ENCODE measurements at places on chromosomes 6 and 20.

- peak; percentile 91 for DNase-seq
Observed at GRCh38 chr20:17910828-17911294, 57.7 kb downstream of the SNX5 start.

DNA sequence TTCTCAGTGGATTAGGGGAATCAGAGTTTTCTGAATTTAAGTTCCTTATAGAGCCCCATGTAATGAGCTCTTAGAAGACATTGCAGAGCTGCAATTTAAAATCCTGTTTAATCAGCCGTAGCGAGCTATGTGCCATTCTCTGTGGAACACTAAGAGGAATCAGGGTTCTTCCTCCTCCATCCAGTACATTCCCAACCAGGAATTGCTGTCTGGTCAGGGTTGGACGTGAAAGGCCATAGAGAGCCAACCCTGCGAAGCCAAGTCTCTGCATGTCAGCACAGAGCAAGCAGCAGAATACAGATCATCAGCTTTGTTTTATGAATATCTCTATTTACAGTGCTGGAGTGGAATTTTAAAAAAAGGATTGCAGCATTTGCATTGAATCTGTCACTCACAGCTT, 366.0 kb downstream of the LAMA2 start:
- DNase-seq: no peak

DNA sequence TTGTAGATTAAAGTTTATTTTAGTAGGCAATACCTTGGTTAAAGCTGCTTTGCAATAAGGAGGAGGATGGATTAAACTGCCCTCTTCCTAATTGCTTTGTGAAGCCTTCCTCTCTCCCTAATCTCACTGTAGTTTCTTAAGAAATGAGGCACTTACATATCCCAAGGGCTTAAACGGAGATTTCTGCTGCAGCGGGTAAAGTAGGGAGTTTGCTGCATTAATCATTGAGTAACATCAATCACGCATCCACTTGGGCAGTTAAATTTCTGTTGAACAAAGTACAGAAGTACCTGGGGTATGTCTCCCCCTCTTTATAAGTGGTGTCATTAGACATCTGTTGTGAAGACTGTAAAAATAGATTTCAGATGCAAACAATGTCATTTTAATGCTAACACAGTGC, 29.5 kb upstream of the ARID1B start:
- DNase-seq: no peak

DNA sequence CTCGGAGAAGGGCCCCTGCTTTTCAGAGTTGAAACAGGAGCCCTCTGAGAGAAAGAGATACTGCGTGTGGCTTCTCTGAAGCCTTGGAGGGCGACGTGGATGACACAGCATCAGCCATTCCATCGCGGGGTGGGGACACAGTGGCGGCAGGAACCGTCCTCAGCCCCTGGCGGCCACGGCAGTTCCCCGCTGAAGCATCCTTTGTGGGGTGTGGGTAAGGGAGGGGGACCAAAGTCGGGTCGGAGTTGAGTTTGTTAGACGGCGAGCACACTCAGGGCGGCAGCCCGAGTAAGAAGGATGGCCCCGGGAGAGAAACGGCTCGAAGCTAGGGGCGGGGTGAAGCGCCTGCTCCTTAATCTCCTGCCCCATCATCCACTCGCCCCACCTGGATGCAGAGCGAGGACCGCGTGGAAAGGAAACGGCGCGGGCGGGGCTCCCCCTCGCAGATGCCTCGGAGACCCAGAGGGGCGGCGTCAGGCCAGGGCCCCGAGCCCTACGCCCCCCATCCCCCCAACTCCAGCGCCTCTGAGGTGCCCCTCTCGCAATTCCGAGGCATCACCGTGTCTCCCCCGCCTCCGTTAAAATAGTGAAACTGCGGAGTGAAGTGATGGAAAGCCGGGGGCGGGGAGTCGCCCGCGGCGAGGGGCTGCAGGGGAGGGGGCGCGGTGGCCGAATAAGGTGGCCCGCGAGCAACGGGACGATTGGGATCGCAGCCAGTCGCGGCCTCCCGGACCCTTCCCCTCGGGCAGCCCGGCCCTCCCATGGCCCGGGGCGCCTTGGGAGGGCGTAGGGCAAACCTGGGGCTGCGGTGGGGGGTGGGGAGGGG, 796 bp upstream of the RREB1 start:
- peak; percentile 53 for DNase-seq

DNA sequence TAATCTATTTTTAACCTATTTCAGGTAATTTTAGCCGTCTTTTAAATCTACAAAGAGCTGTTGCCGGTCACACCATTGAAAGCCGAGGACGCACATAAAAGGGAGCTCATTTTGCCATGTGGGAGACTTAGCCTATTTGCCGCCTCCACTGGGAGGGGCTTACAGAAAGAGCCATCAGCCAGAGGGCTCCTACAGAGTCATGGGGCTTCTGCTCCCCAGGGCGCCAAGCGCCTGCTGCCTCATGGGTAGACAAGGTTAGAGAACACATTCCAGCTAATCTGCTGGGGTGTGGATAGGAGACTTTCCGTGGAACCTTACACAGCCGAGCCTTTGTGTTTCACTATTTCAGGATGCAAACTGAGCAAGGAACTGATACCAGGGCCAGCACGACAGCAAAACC, 12.6 kb downstream of the PCMTD2 start:
- no peak for DNase-seq

DNA sequence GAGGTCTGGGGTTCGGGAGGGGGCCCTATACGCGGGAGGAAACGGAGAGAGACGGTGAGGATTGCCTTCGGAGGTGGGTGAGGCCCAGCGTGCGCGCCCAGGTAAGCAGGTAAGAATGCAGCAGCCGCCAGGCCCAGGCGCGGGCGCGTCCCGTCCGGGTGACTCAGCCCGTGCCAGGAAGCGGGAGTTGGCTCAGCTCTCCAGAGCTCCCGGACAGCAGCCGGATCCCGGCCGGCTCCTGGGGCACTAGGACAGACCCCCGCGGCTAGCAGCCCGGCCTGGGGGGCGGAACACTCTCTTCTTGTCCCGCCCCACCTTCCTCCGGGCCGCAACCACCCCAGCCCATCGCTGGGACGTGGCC, 1.5 kb upstream of the MDFI start:
- DNase-seq: peak; percentile 34

GRCh38 chr20:57481281-57481711, 43.6 kb downstream of the CTCFL start:
- no peak for DNase-seq

DNA sequence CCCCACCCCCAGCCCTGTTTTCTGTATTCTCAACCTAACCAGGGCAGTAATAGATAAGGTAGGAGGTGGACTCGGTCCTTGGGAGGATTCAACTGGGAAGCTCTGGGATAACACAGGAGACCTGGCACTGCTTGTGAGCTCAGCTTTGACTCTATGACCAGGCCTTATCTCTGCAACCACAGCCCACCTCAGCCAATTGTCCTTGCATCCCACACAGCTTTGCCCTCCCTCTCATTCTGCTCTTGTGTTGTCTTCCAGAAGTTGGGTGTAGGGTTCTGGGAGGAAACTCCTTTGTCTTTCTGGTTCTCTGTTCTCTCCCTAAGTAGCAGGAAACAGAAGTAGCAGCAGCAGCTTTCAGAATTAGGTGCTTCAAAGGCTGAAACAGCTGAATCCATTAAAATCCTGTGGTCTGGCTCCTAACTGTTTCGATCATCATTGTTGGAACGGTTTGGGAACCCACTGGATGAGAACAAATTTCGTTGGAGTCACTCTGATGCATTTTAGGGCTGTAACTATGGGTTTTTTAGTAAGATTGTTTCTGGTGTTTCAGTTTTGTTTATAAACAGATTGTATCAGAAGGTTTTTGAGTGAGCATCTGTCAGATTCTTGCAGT, 32.4 kb upstream of the SNX9 start:
- DNase-seq: no peak

DNA sequence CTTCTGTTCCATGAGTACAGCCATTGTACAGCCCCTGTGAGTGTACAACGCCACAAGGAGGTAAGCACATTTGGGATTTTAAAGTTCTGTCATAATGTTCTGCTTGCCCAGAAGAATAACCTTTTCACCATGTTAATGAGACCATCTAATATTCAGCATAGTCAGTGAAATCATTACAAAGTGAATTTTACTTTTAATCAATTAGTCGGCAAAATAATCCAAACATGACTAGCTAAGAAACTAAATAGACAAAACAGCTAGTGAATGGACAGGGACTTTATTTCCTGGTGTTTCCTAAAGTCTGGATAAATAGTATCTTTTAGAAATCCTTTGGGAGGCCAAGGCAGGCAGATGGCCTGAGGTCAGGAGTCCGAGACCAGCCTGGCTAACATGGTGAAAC, 69.0 kb upstream of the NRSN1 start:
- no peak for DNase-seq

GRCh38 chr20:58459058-58459750, 56.0 kb downstream of the APCDD1L start:
- DNase-seq: no peak

DNA sequence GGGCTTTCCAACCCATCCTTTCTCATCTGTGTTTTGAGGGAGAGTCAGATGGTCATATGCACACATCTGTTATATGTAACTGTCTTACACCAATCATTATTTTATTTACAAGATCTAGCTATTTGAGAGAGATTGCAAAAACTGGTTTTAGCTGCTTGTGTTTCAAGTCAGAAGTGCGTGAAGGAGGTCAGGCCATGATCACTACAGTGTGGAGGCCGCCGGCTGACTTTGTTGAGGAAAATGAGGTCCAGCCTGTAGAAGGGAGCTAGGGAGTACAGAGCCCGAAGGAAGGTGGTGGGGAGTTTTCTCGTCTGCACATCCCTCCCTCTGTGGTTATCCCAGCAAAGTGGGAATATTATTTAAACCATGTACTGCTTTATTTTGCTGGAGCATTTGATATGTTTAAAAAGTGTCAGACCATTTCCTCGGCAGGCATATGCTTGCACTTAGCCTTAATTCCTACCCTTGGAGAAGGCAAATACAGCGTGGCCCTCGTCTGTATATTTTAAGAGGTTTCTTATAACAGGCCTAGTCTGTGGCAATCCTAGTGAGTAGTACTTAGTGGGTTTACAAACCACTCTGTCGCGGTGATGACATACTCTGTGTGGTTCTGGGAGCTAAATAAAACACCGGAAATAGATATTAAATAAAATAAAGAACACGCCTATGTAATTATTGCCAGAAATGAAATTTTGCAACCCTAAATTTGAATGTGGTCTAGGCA, 95.6 kb downstream of the UST start:
- no peak for DNase-seq

DNA sequence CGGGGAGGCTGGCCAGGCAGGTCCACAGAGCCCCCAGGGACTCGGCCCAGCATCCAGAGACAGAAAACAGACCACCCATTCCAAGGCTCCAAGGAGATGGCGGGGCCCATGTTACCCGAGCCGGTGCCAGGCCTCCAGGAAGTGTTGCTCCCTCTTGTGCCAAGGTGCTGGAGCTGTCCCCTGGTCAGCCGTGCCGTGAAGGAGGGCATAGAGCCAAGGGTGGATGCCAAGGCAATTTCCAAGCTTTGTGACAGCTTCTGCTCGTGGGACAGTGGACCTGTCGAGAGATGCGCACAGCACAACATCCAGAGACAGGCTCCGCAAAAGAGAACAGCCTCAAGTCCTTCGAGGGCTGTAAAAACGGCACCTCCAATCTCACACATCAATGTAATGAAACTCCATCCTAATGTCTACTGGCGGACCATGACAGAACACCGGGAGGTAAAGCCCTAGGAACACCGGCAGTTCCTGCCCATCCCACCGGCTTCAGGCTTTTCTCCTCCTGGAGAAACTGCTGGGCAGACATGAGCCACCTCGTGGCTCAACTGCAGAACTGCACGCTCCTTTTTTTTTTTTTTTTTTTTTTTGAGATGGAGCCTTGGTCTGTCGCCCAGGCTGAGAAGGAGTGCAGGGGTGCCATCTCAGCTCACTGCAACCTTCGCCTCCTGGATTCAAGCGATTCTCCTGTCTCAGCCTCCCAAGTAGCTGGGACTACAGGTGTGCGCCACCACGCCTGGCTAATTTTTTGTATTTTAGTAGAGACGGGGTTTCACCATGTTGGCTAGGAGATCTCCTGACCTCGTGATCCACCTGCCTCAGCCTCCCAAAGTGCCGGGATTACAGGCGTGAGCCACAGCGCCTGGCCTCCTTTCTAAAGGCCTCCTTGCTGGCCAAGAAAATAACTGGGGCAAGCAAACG, 30.9 kb upstream of the AVP start:
- peak; percentile 51 for DNase-seq

DNA sequence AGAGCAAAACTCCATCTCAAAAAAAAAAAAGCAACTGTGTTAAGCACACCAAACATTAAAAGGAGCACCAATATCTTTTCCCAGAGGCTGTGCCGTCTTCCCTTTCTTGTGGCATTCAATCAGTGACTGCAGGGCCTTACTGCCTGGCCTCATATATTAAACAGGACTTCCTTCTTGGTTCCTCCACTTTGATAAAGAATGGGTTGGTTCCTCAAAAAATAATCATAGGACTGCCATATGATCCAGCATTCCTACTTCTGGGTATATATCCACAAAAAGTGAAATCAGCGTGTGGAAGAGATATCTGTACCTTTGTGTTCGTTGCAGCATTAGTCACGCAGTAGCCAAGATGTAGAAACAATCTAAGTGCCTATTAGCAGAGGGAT, 40.3 kb upstream of the GFOD1 start:
- DNase-seq: no peak

- peak; percentile 90 for DNase-seq
Observed at GRCh38 chr6:41723530-41724227, 11.7 kb downstream of the TFEB start.

DNA sequence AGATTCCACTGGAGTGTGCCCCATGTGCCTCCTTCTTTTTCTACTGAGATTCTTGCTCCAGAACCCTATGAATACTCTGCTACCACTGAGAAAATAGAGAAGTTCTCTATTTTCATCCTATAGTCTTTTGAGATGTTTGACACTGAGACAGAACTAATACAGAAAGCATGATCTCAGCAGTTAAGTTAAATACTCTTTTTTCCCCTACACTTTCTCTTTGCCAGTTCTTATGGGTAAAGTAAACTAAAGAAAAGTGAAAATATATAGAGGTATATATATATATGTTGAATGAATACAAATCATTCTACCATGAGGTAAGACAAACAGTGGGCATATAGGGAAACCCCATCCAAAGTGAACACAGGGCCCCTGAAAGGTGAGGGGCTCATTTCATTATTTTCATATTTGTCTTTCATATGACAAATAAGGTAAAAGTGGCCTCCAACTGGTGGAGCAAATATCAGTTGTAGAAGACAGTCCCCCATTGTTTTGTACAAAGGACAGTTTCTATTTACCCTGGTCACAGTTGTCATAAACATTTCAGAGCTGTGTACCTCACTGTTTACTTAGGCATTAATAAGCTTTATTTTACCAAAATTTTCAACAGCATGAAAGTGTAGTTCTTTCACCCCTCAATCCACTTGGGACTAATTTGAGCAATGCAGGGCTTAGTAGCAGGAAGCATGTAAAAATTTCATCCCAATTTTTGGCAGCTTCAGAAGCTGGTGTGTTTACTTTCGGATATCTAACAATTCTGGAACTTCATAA, 188.3 kb upstream of the MARCKS start:
- no peak for DNase-seq

DNA sequence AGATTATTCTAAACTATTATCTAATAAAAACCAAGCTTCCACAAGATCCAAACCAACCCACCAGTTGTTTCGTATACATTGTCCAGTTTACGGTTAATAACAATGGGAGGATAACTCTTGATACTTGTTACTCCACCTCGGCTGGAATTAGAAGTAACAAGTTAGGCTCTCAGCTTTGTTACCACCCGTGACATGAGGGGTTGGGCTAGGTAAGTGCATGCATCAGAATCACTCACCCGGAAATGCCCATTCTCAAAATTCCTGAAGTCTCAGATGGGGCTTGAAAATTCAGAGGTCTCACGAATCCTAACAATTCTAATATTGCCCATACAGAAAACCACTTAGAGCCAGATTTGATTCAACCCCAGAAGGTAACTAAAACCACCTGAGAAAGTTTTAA, 27.0 kb upstream of the SERPINB1 start:
- DNase-seq: no peak

GRCh38 chr6:106102034-106102433, 15.9 kb downstream of the PRDM1 start:
- DNase-seq: no peak

Data from fibroblast of skin of right biceps (primary cell).